ENCODE measurements at places on chromosomes 16 and 17.
A peak's percentile ranks its signal among the peaks of the same experiment; 100 is the strongest.

- H3K27me3 ChIP-seq: no peaks in the 10 kb centered on the region
- no peak overlapping the region for H3K27ac ChIP-seq
- no peaks in the 10 kb centered on the region for H3K36me3 ChIP-seq
These were observed 18.3 kb upstream of the HAS3 start for GRCh38 chr16:69087161-69087581.

- H3K27me3 ChIP-seq: no peaks in the 10 kb centered on the region
- H3K4me3 ChIP-seq: no peak overlapping the region
- DNase-seq: no peak
- H3K4me1 ChIP-seq: no peaks in the 10 kb centered on the region
- no peak overlapping the region for H3K27ac ChIP-seq
These were observed 56.3 kb upstream of the PIRT start for GRCh38 chr17:10894220-10894619.

- no peak overlapping the region for H3K27ac ChIP-seq
- no peak overlapping the region for H3K4me3 ChIP-seq
- H3K4me1 ChIP-seq: no peaks in the 10 kb centered on the region
- H3K27me3 ChIP-seq: no peaks in the 10 kb centered on the region
- H3K36me3 ChIP-seq: no peaks in the 10 kb centered on the region
These were observed 93.6 kb upstream of the MPHOSPH6 start for GRCh38 chr16:82263521-82264143.

DNA sequence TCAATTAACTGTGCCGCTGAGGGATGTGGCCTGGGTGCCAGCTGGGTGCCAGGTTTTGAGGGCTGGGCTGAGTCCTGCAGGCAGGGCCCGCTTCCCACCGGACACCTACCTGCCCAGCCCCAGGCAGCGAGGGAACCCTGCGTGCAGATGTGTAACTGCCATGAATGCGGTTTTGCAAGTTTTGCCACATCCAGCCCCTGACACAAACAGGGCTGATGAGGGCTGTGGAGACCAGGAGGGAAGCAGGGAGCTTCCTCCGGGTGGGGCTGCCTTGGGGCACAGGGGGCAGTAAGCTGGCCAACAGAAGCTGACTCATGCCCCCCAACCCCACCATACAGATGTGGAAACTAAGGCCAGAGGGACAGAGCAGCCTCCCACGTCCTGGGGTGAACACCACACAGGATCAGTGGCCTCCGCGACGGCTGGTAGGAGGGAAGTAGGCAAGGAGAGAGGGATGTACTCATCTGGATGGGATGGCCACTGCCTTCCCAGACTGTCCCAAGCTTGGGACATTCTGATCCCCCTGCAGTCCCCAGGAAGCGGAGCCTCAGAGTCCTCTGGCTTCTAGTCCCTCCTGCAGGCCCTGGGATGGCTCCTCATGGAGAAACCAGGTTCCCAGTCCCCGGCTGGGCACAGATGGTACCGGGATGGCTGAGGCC is 1.6 kb downstream of the UBALD1 start:
- peaks cover 10% of the 10 kb centered on the region for H3K36me3 ChIP-seq
- H3K4me3 ChIP-seq: peak overlapping the region; percentile 92
- peak overlapping the region; percentile 99 for H3K27ac ChIP-seq
- H3K27me3 ChIP-seq: no peaks in the 10 kb centered on the region
- peaks cover 23% of the 10 kb centered on the region for H3K4me1 ChIP-seq

Measured in heart left ventricle (tissue), 16 donors.